ENCODE measurements at places on chromosomes 3 and 15. TPM values are rescaled to one million over a fixed set of nuclear protein-coding genes. Genes with fewer than 3 reads are reported as not detected.

The PRSS50 gene
- not detected for total RNA-seq

The SCAANT1 gene
- total RNA-seq: not detected

The ACKR2 gene
- not detected for total RNA-seq

The MYO5C gene
- 4.2 TPM for total RNA-seq

The PLAAT1 gene
- total RNA-seq: not detected

The CCR4 gene
- total RNA-seq: 0.06 TPM

The CIB2 gene
- 29.7 TPM for total RNA-seq

The TRH gene
- total RNA-seq: not detected

The SECISBP2L gene
- total RNA-seq: 8.6 TPM

The CORO2B gene
- not detected for total RNA-seq

The SERINC4 gene
- not detected for total RNA-seq

DNA sequence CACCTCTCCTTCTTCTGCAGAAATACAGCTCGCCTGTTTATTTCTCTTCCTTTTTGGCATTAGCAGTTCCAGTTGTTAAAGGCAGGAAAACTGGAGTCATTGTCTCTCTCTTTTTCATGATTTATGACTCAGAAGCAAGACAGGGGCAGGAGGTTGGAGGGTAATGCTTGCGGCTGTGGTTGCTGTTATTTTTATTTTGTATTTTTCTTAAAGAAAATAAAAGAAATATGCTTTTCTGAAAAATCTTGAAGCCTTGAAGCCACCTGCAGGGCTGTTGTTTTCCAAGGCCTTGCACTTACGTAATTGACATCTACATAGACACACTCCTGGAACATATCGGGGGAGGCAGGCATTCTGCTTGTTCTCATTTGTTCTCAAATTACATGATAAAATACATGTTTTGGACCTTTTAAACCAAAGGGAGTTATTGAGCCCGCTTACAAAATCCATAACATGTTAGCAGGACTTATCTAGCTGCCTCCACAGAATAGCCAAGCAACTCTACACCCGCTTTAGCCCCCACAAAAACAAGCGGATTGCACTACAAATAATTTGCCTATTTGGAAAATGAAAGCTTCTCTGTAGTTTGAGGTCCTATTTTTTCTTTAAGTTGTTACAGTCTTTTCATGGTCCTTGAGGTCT lies 1004.6 kb upstream of the NR2F2 start:
- DNase-seq: no peak

DNA sequence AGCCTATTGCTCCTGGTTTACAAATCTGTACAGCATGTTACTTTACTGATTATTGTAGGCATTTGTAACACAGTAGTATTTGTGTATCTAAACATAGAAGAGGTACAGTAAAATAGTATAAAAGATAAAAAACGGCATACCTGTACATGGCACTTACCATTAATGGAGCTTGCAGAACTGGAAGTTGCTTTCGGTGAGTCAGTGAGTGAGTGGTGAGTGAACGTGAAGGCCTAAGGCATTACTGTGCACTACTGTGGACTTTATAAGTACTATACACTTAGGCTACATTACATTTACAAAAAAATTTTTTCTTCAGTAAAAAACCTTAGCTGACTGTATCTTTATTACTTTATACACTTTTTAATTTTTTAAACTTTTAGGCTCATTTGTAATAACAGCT lies 90.9 kb downstream of the RAP2B start:
- DNase-seq: no peak

DNA sequence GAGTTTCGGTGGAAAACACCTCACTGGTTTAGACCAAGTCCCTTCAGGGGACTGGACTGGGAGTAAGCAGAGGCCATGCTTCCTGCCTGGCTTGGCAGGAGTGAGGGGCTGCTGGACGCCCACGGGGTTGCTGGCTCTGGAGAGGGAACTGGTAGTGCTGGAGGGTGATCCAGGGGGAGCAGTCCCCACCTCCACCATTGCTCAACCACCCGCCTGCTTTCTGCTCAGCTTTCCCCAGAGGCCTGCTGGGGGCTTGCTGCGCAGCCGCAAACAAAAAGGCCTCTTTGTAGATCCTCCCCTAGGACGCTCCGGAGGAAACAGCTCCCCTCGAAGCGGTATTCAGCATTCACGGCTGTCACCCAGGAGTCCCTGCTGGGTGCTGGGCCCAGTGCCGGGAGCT lies 33.5 kb downstream of the EBLN2 start:
- DNase-seq: no peak

DNA sequence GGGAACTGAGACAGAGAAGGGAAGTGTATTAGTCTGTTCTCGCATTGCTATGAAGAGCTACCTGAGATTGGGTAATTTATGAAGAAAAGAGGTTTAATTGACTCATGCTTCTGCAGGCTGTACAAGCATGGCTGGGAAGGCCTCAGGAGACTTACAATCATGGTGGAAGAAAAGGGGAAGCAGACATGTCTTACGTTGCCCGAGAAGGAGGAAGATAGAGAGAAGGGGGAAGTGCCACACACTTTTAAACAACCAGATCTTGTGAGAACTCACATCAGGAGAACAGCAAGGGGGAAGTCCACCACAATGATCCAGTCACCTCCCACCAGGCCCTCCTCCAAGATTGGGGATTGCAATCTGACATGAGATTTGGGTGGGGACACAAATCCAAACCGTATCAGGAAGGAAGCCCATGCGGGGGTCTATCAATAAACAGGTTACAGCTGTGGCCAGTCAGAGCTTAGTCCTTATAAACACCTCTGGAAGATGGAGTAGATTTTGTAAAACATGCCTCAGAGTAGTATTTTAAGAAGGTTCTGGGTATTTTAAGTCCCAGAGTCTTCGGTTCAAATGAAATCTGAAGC lies 153.9 kb downstream of the GHSR start:
- no peak for DNase-seq

- DNase-seq: peak; percentile 25
Observed at GRCh38 chr15:59247364-59247763, 40.7 kb downstream of the LDHAL6B start.

DNA sequence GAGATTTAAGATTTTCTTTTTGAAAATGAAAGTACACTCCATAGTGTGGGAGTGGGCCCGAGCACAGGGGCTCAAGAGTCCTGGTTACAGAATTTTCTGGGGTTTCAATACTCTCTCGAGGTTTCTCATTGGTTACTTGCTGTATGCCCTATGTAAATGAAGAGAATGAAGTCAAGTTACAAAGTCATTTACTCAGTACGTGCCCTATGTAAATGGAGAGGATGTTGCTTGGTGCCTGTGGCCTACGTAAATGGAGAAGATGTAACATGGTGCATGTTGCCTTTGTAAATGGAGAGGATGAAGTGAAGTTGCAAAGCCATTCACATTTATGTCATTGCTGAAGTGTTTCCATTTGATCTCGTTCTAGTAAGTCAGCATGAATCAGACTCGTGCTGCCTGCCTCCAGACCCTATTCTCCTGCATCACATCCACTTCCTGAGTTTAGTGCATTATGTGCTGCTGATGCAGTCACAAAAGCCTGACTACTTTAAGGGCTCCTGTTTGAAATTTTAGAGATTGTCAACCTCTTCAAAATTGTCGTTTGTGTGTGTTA lies 302.0 kb downstream of the ZBBX start:
- DNase-seq: no peak

DNA sequence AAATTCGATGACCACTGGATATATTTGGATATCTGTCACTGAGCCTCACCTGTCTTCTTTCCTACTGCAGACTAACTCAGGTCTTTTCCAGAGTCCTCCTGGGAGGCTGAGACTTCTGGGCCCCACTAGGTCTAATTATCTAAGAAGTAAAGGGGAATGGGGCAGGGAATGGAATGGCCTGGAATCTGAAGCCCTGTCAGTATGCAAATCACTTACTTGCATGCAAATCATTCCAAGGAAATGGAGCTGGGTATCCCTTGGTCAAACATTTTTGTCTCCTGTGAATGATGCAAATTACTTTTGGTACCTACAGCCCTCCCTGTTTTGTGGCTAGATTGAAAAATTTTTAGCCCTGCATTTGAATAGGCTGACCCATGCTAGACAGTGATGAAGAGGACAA lies 5.3 kb upstream of the SPSB4 start:
- no peak for DNase-seq

DNA sequence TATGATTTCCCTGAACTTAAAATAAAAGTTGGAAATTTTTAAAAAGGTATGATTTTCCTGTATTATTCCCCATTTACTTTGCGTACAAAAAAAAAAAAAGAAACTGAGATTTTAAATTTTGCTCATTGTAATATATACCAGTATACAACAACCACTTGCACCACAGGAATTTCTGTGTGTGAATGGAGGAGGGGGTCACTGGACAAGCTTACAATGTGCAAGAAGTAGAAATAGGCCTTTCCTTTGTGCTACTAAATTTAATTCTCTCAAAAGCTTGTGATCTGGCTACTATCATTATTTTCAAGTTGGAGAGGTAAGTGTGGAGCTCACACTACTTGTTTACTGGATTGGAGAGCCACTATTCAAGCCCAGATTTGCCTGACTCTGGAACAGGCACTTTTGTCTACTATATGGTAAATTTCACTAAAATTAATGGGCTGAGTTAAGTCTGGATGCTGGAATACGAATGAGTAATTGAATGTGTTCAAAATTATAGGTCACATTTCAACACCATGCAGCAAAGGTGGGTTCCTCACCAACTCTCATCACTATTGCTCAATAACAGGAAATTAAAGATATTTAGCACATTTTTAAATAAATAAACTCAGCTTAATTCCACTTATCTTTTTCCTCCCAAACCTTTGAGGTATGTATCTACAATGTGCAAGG lies 148.0 kb upstream of the MBNL1 start:
- DNase-seq: no peak

DNA sequence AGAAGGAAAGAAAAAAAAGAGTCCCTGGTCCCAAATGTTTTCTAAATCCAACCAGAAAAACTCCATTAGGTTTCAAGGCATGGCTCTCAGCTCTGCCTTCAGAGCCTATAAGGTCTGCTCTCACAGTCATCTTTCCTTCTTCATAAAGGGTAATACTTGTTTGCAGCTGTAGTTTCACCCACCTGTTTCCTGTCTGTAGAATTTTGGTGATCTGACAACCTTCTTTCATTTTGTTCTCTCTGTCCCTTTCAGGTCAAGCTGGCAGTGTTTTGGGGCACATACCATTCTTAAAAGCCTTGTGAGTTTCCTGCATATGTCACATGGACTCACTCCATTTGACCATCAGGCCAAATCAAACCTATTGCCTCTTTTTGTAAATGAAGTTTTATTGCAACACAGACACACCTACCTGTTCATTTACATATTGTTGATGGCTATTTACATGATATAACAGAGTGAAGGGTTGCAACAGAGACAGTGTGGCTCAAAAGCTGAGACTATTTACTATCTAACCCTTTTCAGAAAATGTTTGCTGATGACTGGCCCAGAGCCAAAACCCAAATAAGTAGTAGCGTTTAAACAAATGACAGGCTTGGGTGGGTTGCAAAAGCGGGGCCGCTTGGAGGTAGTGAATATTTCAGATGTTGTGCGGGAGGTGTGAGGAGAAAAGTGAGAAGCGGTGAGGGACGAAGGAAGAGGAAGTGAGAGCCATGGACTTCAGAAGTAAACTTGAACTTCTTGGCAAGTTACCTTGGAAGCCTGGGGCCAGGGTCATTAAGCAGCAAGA lies 292.7 kb upstream of the PROK2 start:
- no peak for DNase-seq

GRCh38 chr3:53045518-53046170 lies at the start of gene SFMBT1:
SFMBT1 (minus strand) TSS chr3:53046073; CDS start chr3:52969128, 76,945 bp downstream.
- peak; percentile 57 for DNase-seq

GRCh38 chr3:128468285-128468790 lies 1.6 kb upstream of the DNAJB8 start:
- DNase-seq: no peak

- DNase-seq: no peak
Observed at GRCh38 chr3:123048480-123049237, 18.2 kb upstream of the PDIA5 start.

GRCh38 chr15:61750271-61751084 lies 309.8 kb downstream of the VPS13C start:
- peak; percentile 30 for DNase-seq

DNA sequence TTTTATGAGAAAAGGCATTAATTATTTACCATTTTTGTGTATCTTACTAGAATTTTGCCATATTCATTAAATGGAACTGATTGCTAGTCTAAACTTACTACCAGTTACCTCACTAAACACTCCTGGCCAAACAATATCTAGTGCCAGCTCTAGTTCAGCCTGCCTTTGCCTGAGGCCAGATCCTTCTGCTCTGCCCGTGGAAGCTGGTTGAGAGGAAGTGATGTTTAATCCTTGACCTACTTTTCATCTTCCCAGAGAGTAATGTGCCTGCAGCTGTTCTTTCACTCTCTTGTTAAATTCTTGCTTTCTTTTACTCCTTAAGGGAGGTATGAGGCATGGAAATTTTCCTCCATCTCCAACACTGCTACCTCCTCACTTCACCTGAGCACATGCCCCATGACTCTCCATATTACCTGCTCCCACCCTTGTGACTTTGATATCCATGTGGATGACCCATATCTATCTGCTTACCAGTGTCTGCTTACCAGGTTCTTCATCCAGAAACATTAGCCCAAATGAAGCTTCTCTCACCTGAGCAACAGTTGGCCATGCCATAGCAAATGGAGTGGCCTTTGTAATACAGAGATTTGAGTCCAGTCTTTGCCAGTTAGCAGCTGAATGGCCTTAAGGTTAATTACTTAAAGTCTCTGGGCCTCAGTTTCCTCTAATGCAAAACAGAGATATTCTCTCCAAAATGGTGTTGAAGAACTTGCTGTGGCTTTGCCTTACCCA lies 53.4 kb downstream of the UBE2E1 start:
- DNase-seq: peak; percentile 72

- DNase-seq: peak; percentile 72
Observed at GRCh38 chr15:64681424-64682024, 93.9 kb downstream of the RBPMS2 start.

- DNase-seq: no peak
Observed at GRCh38 chr3:31421314-31422048, 111.2 kb upstream of the STT3B start.

DNA sequence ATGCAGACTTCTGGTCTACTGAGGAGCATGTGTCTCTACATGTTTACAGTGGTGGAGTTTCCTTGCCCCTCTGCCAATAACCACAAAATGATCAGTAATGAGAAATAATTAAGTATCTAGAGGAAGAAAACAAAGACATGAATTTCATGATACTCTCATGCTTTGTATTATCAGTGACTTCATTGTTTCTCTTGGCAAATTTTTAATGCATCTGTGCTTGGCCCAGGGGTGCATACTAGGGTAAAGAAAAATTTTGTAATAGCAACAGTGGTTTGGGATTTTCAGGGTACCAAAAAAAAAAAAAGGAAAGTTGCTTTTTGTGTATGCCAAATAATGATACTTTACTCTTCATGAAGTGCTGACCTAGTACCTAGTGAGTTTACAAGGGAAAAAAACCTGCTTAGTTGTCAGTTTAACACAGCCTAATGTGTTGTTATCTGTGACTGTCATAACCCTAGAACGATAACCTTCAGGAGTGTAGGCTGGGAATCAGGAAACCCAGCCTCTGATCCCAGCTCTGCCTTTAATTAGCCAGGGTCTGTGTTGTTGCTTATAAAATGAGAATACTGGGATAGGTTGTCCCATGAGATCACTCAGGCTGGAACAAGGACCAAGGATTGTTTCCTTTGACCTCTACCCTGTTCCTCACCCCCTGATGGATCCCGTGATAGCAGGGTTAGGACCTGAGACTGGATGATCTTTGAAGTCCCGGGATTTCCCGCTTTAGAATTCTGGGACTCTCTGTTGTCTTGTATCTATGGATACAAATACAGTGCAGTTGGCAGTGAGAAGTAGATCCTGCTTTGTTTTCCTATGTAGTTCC lies 117.5 kb downstream of the CMSS1 start:
- DNase-seq: no peak

GRCh38 chr15:68572921-68573320 lies 5.9 kb upstream of the CORO2B start:
- no peak for DNase-seq

GRCh38 chr3:152127058-152127457 lies 141.7 kb upstream of the MBNL1 start:
- DNase-seq: no peak

GRCh38 chr3:184174284-184174645 lies 390 bp upstream of the AP2M1 start:
- DNase-seq: no peak

Data from G401 (cell line).